ENCODE measurements at places on chromosomes 2 and 18.

DNA sequence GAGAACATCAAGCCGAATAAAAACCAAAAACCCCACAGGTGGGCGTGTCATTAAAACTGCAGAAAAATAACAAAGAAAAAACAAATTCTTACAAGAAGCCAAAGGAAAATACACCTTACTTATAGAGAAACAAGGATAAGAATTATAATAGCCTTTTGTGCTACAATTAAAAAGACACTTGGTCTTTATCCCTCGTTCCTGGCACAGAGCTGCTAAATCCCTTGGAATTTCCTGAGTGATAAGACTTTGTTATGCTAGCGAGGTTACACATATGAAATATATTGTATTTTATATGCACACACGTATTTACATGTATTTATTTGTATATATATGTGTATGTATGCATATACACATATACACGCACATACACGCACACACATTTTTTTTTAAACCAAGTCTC is 325.3 kb upstream of the TFPI start:
- no peak for DNase-seq

DNA sequence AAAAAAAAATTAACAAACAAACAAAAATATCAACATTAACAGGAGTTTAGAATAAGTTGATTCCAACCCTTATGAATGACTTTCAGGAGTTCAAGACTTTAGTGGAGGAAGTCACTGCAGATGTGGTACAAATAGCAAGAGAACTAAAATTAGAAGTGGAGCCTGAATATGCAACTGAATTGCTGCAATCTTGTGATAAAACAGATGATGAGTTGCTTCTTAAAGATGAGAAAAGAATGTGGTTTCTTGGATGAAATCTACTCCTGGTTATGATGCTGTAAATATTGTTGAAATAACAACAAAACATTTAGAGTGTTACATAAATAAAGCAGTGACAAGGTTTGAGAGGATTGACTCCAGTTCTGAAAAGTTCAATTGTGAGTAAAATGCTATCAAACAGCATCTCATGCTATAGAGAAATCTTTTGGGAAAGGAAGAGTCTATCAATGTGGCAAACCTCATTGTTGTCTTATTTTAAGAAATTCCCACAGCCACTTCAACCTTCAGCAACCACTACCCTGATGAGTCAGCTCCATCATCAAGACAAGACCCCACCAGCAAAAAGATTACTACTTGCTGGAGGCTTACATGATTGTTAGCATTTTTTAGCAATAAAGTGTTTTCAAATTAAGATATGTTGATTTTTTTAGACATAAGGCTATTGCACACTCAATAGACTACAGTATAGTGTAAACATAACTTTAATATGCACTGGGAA is 42.7 kb upstream of the TAF4B start:
- DNase-seq, result no peak

- DNase-seq, result no peak
These were observed 635.8 kb downstream of the RNF144A start for GRCh38 chr2:7552825-7553570.

DNA sequence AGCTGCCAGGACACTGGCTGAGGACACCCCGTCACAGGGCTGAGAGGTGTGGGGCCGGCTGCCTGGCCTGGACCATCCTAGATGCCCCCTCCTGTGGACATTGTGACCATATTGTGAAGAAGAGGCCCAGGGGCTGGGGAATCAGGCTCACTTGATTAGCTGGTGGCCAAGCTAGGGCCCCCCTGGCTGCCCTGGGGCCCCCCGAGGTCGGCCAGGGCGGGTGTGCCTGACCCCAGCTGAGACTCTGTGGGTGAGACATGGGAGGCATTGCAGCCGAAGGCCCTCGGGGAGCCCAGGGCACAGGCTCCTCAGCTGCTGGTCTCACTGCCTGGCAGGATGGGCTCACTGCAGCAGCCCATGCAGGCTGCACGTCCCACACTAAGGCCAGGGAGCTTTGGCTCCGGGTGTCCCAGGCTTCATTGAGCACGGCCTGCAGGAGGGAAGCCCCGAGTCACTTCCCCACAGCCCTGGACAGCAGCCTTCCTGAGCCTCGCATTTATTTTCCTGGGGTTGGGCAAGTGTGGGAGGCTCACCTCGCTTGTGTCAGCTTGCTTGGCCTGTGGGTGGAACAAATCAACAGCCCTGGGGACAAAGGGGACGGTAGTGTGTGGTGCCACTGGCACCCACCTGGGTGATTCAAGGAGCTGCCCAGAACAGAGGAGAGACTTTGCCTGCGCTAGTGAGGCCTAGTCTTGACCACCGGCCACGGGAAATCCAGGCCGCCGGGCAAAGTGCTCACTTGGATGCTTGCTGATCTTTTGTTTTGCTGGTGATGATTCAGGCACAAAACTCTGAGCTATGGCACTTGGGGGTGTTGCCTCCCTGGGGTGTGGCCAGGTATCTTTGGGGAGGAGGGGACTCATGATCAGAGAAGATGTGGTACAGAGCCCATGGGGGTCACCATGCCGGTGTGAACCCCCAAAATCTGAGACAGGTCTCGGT is 1.3 kb downstream of the GAL3ST2 start:
- DNase-seq, result no peak

- DNase-seq, result no peak
These were observed 35.7 kb upstream of the ST3GAL5 start for GRCh38 chr2:85924522-85924921.

GRCh38 chr2:216585441-216585840 is 47.8 kb upstream of the IGFBP2 start:
- no peak for DNase-seq

GRCh38 chr2:64467096-64467843 is 13.3 kb downstream of the LGALSL start:
- no peak for DNase-seq

- DNase-seq, result no peak
These were observed 37.7 kb upstream of the NEMP2 start for GRCh38 chr2:190572246-190572645.

DNA sequence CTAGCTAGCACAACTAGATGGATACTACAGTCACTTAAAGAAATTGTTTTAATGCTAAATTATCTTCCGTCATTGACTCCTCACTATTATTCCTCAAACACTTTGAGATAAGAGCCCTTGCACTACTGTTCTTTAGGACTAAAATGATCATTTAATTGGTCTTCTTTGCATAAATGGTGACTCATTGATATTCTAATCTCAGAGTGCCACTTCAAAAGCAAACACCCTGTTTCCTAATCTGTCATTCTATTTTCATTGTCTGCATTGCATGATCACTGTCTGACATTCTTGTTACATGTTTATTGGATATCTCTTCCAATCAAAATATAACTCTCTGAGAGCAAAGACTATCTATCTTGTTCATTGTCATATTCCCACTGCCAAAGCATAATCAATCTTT is 313.9 kb downstream of the EXOC6B start:
- DNase-seq, result no peak

- no peak for DNase-seq
These were observed 64.5 kb upstream of the ADAM23 start for GRCh38 chr2:206378835-206379234.

GRCh38 chr2:188850786-188851185 is 123.4 kb upstream of the COL3A1 start:
- no peak for DNase-seq

DNA sequence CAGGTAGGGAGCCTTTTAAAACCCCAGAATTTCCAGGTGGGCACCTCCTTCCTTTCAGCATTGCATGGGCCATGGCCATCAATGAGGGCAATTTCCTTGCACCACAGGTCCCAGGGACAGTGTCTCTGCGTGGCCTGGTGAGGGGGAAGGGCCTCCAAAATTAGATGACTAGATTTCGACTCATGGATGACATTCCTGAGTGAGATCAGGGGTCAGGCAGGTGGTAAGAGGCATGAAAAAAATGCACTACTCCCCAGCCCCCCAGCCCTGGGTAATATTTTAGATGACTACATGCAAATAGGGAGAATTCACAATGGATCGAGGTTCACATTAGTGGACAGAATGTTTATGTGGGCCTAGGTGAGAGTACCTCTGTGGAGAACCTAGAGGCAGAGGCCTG is 19.0 kb upstream of the IGFBP5 start:
- no peak for DNase-seq

DNA sequence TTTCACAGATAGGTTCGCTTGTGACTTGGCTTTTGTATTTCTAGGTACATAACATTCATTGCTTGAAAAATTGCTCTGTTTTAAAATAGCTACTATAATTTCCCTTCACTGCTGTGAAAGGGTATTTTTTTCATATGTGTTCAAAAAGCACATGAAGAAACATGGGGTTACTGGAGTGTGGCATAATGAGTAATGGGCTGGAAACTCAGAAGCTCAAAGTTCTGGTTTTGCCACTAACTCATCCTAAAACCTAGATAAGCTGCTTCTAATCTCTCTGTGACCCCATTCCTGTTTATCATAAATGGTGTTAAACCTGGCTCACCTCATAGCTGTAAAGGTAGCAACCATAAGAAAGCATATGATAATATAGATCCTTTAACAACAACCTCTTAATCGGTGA is 319.3 kb downstream of the PTPRM start:
- no peak for DNase-seq

DNA sequence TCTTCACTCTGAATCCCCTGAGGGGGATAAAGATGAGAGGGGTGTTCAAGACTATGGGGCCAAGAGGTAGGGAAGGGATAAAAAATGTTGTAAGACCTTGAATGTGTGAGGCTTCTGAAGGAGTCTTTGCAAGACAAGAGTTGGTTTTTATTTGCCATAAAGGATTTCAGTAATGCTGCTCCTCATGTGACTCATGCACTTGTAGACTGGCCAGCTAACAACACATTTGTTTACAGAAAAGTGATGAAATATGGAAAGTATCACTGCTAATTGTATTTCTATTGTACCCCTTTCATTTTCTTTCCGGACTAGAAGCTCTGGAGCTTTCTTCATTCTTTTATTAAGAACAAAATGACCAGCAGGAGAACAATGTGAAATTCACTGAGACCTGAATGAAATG is 782.1 kb downstream of the EPHA4 start:
- DNase-seq, result no peak

DNA sequence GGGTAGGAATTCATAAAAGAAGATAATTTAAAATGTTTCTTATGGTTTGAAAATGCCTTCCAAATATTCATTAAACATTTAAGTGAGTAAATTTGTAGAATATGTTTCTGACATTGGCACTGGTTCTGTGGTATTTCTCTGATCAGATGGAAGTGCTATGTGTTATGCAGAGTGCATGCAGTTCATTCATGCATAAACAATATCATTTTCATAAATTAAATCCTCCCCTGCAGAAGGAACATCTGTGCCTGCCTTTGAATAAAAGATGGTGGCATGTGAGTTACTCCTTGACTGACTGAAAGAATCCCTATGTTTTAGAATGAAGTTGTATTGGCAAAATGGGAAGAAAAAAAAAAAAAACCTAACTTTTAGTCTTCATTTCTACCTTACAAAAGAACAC is 5.9 kb downstream of the NEUROD1 start:
- DNase-seq, result no peak

- no peak for DNase-seq
These were observed 22.7 kb downstream of the SP5 start for GRCh38 chr2:170737821-170738220.

GRCh38 chr2:1782514-1782913 is 38.2 kb upstream of the PXDN start:
- no peak for DNase-seq

DNA sequence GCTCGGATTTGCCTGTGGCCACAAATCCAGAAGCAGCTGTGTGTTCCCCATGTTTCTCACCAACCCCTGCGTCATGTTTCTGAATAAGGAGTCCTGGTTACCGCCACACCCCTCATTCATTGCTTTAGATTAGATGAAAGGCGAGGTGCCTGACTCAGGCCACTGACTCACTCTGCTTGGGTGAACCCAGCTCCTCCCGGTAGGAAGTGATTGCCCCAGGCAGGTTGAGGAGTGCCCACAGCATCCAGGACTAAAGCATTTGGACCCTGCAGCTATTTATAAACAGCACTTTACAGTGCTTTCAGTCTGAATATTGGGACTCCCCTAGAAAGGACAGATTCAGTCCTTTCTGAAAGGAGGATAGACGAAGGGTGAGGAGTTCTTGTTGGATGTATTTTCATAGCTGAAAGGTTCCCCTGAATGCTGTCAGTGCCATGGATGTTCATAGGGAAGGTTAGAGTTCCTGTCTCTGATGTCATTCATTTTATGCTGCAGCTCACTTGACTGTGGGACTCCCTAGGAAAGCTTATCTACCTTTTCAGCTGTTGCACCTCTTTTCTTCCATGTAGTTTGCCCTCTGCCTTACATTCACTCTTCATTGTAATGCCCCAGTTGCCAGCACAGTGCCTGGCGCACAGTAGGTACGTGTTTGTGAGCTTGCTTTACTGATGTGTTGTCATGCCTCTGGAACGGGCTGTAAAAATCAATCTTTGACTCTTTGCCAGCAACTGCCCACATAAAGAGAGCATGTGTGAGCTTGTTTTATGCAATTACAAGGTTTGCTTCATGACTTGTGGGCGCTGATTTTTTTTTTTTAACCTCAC is 14.9 kb downstream of the ITGA6 start:
- no peak for DNase-seq

- no peak for DNase-seq
These were observed 2.8 kb downstream of the SPR start for GRCh38 chr2:72889991-72890390.

- DNase-seq, result no peak
These were observed 10.0 kb upstream of the THADA start for GRCh38 chr2:43605851-43606250.

- no peak for DNase-seq
These were observed 27.1 kb upstream of the ZC3H15 start for GRCh38 chr2:186459009-186459408.
